ENCODE measurements at places on chromosomes 6 and 20. TPM values are rescaled to one million over a fixed set of nuclear protein-coding genes. Genes with fewer than 3 reads are reported as not detected.

DNA sequence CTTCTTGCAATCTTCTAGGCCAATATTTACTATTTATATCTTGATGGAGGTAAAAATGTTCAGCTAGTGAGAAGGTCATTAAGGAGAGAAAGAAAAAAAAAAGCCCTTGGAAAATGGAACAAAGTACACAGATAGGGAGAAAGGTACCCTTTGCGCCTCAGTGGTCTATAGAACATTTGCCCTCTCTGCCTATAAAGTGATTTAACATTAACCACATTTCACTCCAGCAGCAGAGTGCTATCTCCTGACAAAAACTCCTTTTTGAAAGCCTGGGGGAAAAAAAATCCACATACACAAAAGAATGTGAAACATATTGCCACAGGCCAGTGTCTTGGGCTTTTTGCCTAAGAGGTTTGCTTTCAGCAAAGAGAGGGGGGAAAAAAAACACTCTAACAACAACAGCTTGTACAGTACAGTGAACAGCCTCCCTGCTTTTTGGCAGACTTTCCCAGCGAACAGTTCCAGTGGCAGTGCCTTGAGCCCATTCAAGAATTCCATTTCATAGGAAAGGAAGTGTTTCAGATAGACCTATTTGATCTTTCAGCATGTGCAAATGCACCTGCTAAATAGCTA is 695 bp downstream of the ARHGAP18 start:
- no peak for DNase-seq

DNA sequence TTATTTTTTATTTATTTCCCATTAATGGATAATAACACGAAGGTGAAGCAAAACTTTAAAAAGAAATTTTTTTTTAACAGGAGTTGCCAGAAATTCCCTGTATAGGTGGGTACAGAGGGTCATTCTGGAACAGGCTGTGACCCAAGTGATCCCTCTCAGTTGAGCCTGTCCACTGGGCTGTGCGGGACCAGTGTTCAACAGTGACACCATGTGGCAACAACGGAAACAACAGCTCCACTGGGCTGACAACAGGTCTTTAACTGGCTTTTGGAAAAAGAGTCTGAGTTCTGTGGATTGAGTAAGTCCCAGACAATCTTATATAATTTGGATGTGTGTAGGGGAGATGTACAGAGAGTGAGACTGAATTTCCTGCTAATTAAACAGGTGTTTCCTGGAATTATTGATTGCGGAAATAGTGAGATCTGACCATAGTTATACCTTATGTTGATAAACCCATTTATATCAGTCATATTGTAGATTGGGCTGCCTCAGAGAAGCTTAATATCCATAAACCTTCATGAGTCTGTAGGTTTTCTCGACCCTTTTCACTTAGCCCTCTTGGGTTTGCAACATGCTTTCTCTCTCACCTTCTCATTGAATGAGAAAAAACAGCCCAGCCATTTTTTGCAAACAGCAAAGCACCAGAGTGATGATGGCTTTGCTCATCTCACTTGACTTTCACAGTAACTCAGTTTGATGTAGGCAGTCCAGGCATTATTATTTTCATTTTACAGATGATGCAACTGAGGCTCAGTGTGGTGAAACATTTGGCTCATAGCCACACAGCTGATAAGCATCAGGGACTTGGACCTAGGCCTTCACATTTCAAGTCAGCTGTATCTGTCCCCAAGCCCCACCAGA is 17.5 kb downstream of the KIAA1755 start:
- no peak for DNase-seq

GRCh38 chr6:45836984-45837383 is 178.7 kb downstream of the CLIC5 start:
- no peak for DNase-seq

DNA sequence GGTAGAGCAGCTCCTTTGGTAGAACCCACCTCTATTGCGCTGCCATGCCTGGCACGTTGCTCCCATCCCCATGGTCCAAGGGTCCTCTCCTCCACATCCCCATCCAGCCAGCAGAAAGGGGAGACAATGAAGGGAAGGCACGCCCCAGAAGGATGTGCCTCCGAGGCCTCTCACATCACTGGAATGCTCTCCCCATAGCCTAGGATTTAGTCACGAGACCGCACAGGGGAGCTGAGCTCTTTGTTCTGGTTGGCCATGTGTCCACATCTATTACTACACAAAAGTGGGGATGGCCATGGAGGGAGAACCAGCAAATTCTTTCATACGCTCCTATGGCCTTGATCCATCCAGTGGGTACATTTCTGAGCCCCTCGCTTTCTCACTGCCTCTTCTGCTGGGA is 60.5 kb upstream of the SALL4 start:
- DNase-seq: no peak

GSS gene
- 72.4 TPM for total RNA-seq

DNA sequence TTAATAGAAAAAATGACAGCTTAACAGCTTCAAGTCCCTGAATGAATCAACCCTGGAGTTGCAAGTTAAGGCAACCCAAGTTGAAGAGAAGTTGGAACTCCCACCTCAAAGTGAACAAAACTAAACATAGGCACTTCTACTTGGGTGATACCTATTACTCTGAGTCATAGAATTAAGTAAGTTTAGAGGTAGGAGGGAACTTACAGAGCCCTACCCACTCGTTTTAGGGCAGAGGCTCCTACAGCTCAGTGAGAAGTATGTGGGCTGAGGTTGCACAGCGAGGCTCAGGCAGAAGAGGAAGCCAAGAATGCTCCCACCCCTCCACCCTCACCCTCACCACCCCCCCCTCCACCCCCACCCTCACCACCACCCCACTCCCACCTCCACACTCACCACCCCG is 42.2 kb downstream of the NFATC2 start:
- DNase-seq: no peak

DNA sequence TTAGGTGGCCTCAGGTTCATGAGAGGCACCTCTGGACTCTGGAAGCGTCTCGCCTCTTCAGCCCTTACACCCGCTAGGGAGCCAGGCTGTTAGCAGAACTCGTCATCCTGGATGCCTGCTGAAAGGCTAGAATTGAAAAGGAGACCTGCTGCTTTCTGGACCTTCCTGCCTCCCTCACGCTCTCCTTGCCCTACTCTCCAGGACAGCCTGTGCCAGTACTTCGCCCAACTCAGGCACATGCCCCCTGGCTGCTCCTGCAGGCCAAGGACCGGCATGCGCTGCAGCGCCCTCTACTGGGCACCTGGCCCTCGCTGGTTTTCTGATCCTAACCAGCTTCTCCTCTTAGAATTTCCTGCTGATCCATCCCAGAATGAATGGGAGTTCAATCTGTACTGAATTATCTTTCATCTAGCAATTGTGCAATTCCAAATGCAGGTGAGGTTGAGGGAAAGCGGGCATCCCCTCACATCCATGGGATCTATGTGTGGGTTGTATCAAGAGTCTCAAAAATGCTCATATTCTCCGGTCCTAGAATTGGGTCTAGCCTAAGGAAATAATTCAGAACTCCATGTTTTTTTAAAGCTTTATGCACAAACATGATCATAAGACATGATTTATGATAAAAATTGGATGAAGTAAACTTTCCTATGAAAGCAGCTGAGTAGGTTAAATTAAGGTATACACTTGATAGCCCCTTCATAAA is 78.0 kb downstream of the PTPN1 start:
- DNase-seq: peak; percentile 64

SYNDIG1 gene
- total RNA-seq: 0.47 TPM

FNDC11 gene
- not detected for total RNA-seq

GTSF1L gene
- total RNA-seq: not detected

DNA sequence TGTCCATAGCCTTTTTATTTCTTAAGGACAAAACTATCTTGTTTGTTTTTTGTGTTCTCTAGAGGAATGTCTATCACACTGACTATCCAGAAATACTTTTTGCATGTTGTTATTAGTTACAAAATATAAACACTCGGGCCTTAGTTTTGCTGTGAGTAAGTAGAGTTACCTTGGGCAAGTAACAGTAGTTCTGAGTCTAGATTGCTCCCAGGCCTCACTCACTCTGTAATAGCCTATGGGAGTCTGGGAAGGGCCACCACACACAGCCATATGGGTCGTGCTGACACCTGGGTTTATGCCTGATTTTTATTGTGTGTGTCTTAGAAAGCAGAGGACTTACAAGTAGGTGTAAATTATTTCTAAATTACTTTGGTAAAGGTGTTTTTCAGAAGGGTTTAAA is 185.8 kb downstream of the TMEM242 start:
- DNase-seq: no peak

DNA sequence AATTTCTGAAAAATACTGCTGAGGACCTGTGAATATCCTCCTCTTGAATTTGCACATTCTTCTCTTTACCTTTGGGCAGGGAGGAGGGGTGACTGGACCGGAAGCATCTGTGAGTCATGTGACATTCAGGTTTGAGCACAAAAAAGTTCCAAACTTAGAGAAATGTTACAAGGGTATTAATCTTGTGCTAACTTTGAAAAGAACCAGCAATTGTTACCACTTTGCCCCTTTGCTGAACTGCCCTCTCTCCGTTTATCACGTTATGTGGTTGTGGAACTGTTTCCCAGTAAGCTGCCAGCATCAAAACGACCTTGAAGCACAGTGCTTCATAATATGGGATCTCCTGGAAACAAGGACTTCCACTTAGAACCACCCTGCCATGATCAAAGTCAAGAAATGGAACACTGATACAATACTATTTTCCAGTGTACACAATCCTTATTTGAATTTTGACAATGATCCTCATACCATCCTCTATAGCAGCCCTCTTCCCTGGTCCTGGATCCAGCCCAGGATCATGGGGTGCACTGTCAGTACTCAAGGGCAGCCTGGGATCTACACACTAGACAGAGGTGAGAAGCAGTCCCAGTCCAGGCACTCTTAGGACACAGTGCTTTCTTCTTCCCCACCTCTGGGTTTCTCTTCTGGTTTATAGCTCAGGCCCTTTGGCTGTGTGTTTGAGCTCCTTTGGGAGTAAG is 2.3 kb upstream of the TUBB1 start:
- no peak for DNase-seq

- DNase-seq: no peak
Observed at GRCh38 chr6:166849749-166850183, 106.6 kb downstream of the RNASET2 start.

MICB gene
- total RNA-seq: 14.5 TPM

DNA sequence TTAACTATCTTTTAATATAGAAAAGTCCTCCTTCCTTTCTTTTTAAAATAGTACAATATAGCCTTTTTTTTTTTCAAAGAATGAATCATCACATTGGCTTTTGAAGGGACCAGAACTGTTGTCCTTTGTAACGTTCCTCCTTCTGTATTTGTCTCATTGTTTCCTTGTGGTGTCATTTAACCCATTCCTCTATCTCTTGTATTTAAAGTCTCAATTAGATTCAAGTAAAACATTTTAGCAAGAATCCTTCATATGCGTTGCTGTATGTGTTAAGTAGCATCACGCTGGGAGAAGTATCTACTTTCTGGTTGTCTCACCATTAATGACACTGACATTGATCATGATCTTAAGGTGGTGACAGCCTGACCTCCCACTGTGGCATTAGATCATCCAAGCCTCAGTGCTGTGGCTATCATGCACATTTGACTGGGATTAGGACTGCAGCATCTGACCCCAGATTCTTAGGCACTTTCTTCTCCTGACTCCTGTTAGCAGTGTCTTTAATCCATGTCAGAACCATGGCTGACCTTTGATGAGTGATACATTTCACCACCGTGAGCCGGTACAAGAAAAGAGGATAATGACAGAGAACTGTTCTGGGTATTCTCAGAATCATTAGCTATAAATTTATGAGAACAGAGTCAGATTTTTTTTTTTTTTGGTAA is 67.5 kb upstream of the TFB1M start:
- no peak for DNase-seq

DEFB113 gene
- total RNA-seq: not detected

DNA sequence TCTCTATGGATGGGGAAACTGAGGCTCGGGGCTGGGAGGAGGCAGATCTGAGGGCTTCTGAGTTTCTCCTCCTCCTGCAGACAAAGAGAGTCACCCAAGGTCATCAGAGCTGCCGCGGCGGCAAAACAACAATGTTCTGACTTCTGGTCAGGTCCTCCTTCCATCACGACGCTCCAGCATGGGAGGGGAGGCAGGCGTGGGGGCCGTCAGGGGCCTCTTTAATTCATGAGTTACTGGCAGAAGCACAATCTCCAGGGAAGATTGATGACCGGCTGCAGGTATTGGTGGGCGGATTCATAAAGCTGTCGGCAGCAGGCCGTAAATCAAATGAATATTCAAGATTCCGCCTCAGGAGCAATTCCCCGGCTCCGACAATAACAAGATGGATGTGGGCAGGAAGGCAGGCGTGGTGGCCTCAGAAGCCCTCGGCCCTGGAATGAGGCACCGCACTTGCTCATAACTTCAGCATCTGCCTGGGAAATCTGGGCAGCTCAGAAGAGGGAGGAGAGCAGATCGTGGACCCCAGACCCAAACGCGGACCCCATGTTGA is 19.1 kb downstream of the PCK1 start:
- DNase-seq: no peak

DNA sequence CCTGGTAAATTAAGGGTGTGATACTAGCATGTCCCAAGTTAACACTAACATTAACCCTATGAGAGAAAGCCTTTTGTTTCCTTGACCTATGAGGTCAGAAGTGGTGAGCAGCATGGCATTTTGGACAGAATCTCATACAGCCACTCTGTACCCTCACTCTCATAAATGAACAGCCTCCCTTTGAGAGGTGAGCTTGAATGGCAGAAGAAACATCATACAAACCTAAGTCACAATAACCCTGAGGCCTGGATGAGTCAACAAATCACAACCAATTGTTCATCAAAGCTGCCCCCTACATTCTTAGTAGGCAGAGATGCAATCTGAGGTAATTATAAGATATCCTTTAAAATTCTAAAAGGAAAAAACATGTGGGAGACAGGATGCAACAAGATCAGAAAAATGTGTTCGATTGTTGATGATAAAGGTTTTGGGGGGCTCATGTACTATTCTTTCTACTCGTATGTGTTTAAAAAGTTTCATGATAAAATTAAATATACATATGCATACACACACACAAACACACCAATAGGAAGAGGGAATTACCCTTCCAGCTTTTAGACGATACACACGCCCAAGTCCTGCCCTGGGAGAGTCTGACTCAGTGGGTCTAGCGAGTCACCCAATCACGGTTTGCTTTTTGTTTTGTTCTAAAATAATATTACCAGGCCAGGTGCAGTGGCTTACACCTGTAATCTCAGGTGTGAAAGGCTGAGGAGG is 117.3 kb downstream of the ARHGAP18 start:
- DNase-seq: no peak

- DNase-seq: no peak
Observed at GRCh38 chr20:32549842-32550241, 35.3 kb downstream of the NOL4L start.

- DNase-seq: peak; percentile 39
Observed at GRCh38 chr6:20338156-20338555, 63.5 kb upstream of the E2F3 start.

DNA sequence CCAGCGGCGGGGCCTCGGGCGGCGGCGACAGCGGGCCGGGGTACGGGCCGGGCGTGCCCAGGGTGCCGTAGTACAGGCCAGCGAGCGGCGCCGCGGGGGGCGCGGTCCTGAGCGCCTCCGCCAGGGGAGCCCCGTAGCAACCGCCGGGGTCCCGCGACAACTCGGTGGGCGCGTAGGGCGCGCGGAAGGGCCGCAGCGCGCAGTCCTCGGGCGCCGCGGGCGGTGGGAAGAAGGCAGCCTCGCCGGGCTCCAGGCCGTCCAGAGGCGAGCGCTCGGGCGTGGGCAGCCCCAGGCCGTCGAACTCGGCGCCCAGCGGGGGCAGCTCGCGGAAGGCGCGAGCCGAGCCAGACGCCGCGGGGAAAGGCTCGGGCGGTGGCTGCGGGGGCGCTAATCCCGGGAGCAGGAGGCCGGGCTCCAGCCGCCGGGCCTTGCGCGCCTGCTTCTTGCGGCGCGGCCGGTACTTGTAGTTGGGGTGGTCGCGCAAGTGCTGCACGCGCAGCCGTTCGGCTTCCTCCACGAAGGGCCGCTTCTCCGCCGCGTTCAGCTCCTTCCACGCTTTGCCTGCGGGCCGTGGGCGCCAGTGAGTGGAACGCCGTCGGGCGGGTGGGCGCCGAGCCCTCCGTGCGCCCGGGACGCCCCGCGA is 916 bp downstream of the SOX18 start:
- no peak for DNase-seq

All from H4 (cell line).